SHP77 treated with DMSO at 0.1 percent for 48 hours (cell line): ENCODE measurements at places on chromosomes 12 and 14.

- DNase-seq = no peak
Measured at GRCh38 chr14:72633551-72633950, 260.4 kb downstream of the DPF3 start.

DNA sequence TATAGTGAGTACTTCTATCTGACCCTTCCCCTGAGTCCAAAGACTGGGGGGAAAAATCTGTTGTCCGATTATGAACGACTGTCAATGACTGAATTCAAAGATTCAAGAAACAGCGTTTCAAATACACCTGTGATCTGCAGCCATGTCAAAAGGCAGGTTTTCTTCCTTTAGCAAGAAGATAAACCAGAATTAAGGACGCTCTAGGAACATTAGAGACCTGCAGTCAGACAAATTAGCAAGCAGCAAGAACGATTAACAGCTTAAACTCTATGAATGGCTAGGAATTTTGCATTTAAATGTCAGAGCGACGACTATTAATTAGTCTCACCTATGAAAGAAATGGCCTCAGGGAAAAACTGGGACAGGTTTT lies 2.1 kb downstream of the DUSP6 start:
- no peak for DNase-seq

- no peak for DNase-seq
Measured at GRCh38 chr14:105503935-105504692, 13.1 kb downstream of the TEDC1 start.

- no peak for DNase-seq
Measured at GRCh38 chr12:1147821-1148220, 156.8 kb downstream of the ERC1 start.

DNA sequence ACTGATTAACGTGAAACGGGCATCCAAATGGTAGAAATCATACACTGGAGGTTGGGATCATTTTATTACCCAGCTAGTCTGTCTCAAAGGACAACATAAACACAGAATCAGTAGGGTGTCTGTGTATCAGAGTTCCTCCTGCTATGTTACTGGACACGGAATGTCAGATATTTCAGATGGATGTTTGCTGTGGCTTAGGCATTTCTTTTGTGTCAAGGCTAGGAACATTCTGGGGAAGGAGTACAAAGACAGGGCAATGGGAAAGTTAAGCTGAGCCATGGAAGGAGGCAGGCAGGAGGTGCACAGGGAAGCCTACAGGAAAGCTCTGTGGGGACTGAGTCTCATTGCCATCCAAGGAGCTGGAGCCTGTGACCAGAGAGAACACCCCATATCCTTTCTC lies 254.6 kb downstream of the C12orf75 start:
- no peak for DNase-seq

DNA sequence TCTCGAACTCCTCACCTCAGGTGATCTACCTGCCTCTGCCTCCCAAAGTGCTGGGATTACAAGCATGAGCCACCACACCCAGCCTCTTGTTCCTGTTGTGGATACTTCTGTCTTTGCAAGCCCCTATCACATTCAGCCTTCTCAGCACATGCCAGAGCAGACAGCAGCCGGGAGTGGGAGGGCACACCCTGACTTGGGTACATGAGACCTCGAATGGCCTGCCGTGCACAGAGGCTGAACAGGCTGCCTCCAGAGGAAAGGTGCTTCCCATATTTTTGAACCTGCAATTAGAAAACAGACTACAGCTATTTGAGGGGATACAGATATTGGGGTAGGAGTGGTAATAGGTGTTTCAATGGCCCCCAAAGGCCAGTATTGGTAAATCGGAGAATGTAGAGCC lies 307.3 kb upstream of the DIO3 start:
- no peak for DNase-seq

DNA sequence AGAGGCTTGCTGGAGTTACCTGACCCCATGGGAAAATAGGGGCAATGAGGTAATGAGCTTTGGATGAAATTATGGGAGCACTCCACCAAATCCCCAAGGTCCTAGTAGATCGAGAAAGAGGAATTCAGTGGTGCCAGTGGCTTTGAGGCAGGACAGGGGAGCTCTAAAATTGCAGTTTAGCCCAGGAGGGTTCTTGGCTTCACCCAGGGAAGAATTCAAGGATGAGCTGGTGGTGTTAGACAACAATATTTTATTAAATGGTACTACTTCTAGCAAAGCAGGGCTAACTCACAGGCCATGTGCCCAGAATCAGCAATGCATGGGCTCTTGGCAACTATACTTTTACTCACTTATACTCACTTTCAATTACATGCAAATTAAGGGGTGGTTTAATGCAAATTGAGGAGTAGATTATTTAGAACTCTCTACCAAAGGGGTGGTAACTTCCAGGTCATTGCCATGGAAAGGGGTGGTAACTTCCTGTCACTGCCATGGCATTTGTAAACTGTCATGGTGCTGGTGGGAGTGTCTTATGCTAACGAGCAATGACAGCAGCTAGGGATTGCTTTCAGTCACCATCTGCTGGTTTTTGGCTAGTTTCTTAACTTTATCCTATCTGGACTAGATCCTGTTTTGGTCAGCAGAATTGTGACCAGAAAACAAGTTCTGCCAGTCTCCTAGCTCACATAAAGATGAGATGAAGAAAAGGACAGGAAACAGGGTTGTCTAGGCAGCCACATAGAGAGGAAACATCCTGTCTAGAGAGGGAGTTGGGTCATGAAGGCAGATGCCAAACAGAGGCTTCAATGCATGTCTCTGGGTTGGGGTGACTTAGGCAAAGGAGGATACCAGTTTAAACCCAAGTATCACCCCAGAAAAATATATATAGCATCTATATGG lies 64.7 kb downstream of the ZNF641 start:
- no peak for DNase-seq

DNA sequence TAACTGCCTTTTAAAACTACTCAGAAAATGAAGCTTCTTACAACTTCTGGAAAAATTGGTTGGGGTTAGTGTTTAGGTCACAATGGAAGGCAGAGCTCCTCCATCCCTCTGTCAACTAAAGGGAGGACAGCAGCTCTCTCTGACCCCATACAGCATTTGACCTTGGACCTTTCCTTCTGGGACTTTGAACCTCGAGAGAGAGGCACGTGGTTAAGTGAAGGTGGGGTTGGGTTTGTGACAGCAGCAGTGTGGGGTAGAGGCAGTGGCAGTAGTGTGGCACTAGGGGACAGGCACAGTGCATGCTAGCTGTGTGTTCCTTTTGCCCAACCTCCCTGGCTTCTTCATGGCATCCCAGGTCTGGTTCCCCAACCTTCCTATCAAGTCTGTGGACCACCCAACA lies 9.4 kb upstream of the C12orf75 start:
- no peak for DNase-seq

DNA sequence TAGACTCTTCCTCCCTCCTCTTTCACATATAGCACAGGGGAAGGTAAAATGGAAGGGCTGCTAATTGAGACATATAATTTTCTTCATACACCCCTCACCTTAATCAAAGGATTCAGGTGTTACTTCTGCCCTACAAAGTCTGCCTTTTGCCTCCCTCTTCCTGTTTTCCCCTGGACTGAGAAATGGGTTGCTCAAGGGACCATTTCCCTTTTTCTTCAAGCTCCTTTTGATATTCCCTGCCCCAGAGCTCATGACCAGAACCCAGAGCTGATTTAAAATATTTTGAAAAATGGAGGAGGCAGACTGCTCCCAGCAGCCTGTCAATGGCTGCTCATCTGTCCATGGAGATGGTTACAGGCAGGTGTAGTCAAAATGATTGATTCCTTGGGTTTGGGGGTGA lies 6.3 kb upstream of the PIP4K2C start:
- no peak for DNase-seq

DNA sequence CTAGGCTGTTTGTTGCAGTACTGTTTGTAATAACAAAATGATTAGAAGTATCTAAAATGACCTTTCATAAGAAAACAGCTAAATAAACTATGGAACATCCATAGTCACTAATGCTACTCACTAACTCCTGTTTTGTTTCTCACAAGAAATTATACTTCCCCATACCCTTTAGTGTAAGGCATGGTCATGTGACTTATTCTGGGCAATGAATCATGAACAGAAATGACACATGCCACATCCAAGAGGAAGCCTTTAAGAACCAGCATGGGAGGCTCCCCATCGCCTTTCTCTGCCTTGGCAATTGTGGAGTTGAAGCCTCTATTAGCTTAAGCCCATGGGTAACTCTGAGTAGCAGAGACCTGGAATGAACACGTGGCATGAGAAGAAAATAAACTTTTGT lies 49.3 kb downstream of the KSR2 start:
- DNase-seq = no peak

GRCh38 chr12:6828781-6829535 lies 751 bp downstream of the P3H3 start:
- no peak for DNase-seq

DNA sequence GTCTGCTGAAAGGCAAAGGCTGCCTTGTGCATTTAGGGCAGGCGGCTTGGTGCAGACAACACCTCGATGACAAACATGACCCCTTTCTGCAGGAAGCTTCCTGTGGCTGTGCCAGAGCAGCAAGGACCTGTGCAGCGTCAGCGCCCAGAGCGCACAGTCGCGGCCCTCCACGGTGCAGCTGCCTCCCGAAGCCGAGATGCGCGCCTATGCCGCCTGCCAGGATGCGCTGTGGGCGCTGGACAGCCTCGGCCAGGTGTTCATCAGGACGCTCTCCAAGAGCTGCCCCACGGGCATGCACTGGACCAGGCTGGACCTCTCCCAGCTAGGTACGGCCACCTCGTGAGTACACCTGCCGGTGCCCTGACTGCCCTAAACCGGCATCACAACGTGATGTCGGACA lies 57.3 kb downstream of the ANKRD9 start:
- DNase-seq = no peak

DNA sequence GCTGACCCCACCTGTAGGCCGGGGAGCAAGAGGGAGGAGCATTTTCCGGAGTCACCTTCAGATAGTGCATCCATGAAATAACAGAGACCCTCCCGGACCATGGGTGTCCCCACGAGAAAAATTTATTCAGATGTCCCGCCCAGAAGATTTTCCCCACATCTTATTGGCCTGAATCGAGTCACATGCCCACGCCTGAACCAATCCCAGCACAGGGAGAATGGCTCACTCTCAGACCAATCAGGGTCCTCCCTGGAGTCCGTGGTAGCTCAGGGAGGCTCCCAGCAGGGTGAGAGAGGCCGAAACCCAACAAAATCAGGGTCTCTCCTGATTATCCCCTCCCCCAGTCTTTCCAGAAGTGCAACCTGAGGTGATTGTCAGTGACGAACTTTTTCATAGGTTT lies 16.4 kb upstream of the NCOR2 start:
- DNase-seq = no peak

DNA sequence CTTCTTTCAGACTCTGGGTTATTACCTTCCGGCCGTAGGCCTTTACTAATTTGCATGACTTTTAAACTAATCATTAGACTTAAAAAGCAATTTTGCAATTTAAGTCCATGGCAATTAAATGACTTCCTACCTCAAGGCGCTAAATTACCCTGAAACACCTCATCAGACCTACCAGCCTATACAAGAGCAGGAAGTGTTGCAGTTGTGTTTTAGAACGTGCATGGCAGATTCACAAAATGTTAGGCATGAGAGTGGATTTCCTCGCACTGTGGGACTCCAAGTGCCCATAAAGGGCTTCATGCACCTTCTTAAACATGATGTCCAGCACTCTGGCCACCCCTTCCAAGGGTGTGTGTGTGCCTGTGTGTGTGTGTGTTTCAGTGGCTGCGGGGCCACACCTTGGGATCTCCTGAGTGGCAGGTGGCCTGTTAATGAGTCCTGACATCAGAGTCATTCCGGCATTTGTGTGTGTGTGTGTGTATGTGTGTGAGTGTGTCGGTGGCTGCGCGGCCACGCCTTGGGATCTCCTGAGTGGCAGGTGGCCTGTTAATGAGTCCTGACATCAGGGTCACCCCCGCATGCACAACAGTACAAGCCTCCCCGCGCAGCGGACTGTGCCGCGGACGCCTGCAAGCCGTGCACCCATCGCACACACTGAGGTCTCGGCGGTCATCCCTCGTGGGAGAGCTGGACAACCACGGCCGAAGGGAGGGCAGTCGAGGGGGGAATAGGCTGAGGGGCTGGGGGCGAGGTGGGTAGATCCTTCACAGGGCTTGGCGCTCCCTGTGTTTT lies 900 bp downstream of the C2CD5 start:
- DNase-seq = no peak
